ENCODE measurements at places on chromosomes 11 and 22.
A peak's percentile ranks its signal among the peaks of the same experiment; 100 is the strongest.

DNA sequence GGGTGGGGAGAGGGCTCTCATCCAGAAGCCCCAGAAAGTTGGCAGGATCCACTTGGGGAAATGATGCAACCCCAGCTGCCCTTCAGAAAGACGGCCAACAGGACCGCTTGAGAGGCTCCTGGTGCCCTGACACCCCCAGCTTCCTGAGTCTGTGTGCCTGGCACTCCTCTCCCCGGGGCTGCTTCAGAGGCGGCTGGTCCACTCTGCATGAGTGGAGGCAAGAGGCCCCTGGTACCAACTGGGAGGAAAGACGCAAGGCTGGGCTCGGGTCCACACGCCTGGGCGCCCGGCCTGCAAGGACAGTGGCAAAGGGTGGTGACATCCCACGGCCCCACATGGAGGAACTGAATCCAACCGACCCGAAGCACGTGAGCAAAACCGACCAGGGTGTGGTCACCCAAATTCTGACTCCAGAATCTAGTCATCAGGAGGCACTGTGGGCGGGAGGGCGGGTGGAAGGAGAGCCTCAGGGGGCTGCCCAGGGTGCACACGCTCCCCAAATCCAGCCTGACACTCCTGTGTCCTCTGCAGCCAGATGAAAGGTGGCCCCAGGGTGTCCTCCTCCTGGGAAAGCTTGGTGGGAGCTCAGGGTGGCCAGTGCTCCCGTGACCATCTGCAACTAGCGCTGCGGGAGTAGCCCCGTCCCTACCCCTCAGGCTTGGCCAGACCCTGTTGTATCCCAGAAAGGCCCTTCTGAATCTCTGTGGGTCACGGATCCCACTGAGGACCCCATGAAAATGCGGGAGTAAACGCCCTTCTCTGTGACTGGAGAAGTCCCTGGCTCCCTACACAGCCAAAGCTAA, 3.7 kb downstream of the RNH1 start:
- no peak for DNase-seq

GRCh38 chr11:115170133-115170815, 333.9 kb downstream of the CADM1 start:
- no peak for DNase-seq

DNA sequence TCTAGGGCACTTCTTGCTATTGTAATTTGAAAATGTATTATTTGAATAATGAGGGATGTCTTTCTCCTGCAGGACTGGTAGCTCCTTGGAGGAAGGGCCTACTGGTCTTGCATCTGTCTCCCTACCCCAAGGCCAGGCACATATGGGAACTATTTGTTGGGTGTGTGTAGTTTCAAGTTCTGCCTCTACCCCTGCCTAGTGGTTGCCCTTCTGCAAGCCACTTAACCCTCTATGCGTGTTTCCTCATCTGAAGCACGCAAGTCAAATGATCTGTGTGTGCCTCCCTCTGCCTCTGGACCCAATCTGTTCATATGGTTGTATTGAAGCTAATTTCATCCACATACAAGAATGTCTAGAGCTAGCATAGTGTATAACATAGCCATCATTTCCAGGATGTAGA, 67.0 kb downstream of the WNT11 start:
- no peak for DNase-seq

GRCh38 chr22:48803171-48803947, 1024.3 kb downstream of the BRD1 start:
- no peak for DNase-seq

- peak; percentile 60 for DNase-seq
These were observed 2.6 kb downstream of the KLHDC7B start for GRCh38 chr22:50548040-50548920.

GRCh38 chr11:93493252-93493897, 49.8 kb downstream of the SMCO4 start:
- DNase-seq = no peak

- DNase-seq = no peak
These were observed 17.8 kb upstream of the NEU3 start for GRCh38 chr11:74970852-74971395.

GRCh38 chr11:76269661-76270261, 63.5 kb upstream of the WNT11 start:
- DNase-seq = no peak

- no peak for DNase-seq
These were observed 61.6 kb downstream of the SYTL2 start for GRCh38 chr11:85749287-85749834.

GRCh38 chr22:38026130-38027111, 30.8 kb upstream of the PICK1 start:
- DNase-seq = no peak

DNA sequence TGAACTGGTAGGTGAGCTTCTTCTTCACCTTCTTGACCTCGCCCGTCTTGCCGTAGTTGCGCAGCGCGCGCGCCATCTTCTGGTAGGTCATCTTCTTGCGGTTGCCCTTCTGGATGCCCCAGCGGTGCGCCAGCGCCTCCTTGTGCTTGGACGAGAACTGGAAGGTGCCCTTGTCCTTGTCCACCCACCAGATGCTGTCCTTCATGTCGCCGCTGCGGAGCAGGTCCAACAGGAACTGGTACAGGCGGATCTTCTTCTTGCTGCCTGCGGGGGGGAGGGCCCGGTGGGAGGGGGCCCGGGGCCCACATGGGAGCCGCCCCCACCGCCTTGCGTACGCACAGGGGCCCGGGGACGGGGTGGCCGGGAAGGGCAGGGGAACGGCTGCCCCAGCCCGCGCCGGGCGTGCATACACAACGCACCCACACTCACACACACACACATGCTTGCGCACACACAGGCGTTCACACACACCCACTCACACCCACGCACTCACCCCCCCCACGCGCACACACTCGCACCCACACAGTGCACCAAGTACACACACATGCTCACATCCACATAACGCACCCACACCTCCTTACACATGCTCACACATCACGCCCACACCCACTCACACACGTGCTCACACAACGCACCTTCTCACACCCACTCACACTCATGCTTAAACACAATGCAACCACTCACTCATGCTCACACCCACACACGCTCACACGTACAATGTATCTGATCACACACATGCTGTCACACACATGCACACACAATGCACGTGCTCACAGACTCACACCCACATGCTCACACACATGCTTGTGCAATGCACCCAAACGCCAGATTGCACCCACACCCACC, 3.0 kb upstream of the MYBPC3 start:
- no peak for DNase-seq

- DNase-seq = no peak
These were observed 10.8 kb upstream of the CTTN start for GRCh38 chr11:70387564-70387963.

GRCh38 chr11:68727783-68728182, 23.5 kb downstream of the TESMIN start:
- DNase-seq = no peak

DNA sequence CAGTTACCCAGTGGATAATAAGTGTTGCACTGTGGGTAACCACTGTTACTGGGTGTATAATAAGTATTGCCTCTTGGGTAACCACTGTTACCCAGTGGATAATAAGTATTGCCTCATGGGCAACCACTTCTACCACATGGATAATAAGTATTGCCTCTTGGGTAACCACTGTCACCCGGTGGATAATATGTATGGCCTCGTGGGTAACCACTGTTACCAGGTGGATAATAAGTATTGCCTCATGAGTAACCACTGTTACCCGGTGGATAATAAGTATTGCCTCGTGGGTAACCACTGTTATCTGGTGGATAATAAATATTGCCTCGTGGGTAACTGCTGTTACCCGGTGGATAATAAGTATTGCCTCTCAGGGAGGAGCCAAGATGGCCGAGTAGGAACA, 29.7 kb upstream of the NXPE4 start:
- DNase-seq = no peak

DNA sequence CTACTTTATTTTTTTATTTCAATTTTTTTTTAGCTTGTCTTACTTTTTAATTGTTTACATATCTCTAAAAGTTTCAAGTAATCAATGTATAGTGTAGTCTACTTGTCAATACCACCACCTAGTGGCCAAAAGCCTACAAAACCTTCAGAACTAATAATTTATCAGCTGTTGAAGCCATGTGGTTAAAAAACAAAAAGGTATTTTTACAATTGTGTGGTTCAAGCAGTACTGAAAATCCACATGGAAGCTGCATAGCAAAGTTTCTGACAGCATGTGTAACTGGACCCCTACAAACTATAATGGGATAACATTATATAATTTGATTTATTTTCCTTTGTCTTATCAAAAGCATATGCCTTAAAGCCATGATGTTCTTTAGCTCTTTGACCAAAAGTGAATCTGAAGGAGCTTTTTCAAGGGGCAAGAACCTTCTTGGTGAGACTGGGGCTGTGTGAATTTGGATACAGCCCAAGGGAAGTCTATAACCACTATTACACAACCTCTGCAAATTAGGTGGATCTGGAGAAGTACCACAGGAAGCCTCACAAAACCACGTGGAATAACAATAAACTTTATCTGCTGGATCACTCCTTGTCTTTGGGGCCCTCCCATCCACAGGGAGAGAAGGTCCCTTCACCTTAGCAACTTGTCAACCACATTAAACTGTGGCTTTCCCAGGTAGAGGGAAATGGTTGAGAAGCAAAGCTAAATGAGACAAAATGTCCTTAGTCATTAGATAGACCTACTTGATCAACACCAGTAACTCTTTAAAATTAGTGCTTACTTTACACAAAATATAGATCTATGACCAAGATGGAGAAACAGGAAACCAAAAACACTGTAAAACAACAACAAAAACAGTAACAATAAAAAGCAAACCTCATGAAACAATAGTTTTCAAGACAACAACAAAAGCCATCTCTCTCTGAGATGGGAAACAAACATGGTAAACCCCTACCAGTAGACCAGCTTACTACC, 9.9 kb downstream of the NARS2 start:
- DNase-seq = peak; percentile 60

DNA sequence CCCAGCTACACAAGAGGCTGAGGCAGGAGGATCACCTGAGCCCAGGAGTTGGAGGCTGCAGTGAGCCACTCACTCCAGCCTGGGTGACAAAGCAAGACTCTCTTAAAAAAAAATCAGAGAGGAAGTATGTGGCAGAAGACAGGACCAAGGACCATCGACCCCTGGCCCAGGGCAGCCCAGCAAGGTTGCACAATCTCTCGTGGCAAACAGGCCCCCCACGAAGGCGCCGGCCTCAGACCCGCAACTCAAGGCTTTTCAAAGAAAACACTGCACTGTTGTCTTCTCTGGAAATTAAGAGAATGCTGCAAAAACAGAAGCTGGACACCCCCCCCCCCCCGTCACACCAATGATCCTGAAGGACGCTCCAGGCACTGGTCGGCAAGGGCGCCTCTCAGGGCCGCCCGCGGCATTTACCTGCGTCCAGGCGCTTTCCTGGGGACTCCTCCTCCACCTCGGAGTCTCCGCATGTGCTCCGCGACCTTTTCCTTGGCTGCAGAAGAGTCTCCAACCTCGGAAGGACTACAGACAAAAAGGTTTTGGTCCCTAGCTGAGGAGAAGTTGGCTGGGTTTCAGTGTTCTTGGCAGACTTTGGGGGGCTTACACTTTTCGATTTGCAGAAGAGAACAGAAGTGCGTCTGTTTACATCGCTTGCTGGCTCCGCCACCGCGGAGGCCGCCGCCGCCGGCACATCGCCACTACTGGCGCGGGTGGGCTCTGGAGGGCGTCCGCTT, 40.5 kb downstream of the BRD1 start:
- no peak for DNase-seq

GRCh38 chr11:67045314-67045713, 11.3 kb upstream of the RHOD start:
- no peak for DNase-seq

- DNase-seq = no peak
These were observed 22.3 kb upstream of the CHRM4 start for GRCh38 chr11:46413760-46414465.

- DNase-seq = no peak
These were observed 16.6 kb downstream of the CYB5R2 start for GRCh38 chr11:7656704-7657103.
